ENCODE measurements at places on chromosomes 3 and 15. TPM values are rescaled to one million over a fixed set of nuclear protein-coding genes. Genes with fewer than 3 reads are reported as not detected.

UROC1 gene
- total RNA-seq, result not detected

MASP1 gene
- 6.2 TPM for total RNA-seq

C3orf49 gene
- total RNA-seq, result not detected

PLSCR4 gene
- 77.0 TPM for total RNA-seq

PAK6 gene
- total RNA-seq, result 33.9 TPM

ARHGEF3 gene
- total RNA-seq, result 19.3 TPM

POPDC2 gene
- 4.9 TPM for total RNA-seq

SMAD6 gene
- total RNA-seq, result 59.3 TPM

GUCA1C gene
- not detected for total RNA-seq

SYNM gene
- 14.8 TPM for total RNA-seq

SUSD5 gene
- total RNA-seq, result 2.6 TPM

RPL39L gene
- total RNA-seq, result 7.6 TPM

CRYBG3 gene
- total RNA-seq, result 68.4 TPM

ERICH6 gene
- 0.11 TPM for total RNA-seq

IDH2 gene
- total RNA-seq, result 29.4 TPM

GOLGA6L4 gene
- 3.5 TPM for total RNA-seq

MORC1 gene
- total RNA-seq, result not detected

PPP1R14D gene
- total RNA-seq, result not detected

PSTPIP1 gene
- 1.4 TPM for total RNA-seq

MCF2L2 gene
- total RNA-seq, result 0.49 TPM

GOLGA8T gene
- total RNA-seq, result 1.3 TPM

GOLGA6A gene
- total RNA-seq, result not detected

SMCO1 gene
- total RNA-seq, result not detected

TBC1D23 gene
- 53.1 TPM for total RNA-seq

CEP152 gene
- total RNA-seq, result 7.7 TPM

DAZL gene
- total RNA-seq, result not detected

SCN11A gene
- 0.15 TPM for total RNA-seq

NDUFB5 gene
- total RNA-seq, result 129 TPM

FOXB1 gene
- total RNA-seq, result not detected

MYZAP gene
- 3.2 TPM for total RNA-seq

UTS2B gene
- 1.4 TPM for total RNA-seq

BOC gene
- 68.3 TPM for total RNA-seq

TATDN2 gene
- 21.4 TPM for total RNA-seq

BCL2A1 gene
- total RNA-seq, result not detected

OR4F15 gene
- total RNA-seq, result not detected

XCR1 gene
- total RNA-seq, result not detected

TRAT1 gene
- total RNA-seq, result 1.3 TPM

CPLX3 gene
- total RNA-seq, result not detected

PLCH1 gene
- total RNA-seq, result 20.6 TPM

SLC12A1 gene
- total RNA-seq, result not detected

CACNA1D gene
- 17.7 TPM for total RNA-seq

TRIM42 gene
- total RNA-seq, result not detected

TM4SF18 gene
- 33.3 TPM for total RNA-seq

NUP210 gene
- total RNA-seq, result 9.8 TPM

GABRR3 gene
- total RNA-seq, result under 0.01 TPM

SERPINI2 gene
- not detected for total RNA-seq

IL12A gene
- total RNA-seq, result 0.75 TPM

DNAJA4 gene
- 11.6 TPM for total RNA-seq

LSAMP gene
- 2.0 TPM for total RNA-seq

TCAIM gene
- total RNA-seq, result 26.2 TPM

ALCAM gene
- total RNA-seq, result 122 TPM

ASB7 gene
- 21.0 TPM for total RNA-seq

ZKSCAN7 gene
- total RNA-seq, result 6.1 TPM

DLEC1 gene
- total RNA-seq, result 1.7 TPM

GPR27 gene
- 11.0 TPM for total RNA-seq

Measured in thyroid gland (tissue), 4 donors.